ENCODE measurements at places on chromosomes 2 and 18.

DNA sequence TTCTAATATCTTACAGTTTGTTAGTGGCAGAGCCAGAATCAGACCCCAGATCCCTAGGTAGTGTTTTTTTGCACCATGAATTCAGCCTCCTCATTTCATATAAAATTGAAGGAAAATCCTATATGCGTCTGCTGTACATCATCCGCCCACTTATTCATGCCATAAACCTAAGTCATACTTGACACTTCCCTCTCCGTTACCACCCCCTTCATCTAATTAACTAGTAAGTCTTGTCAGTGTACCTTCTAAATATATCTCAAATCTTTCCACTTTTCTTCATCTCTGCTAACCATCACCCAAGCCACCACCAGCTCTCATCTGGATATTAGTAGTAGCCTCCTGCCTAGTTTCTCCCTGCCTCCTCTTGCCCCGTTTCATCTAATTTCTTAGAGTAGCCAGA, 248.7 kb upstream of the SIX3 start:
- no peak for DNase-seq

DNA sequence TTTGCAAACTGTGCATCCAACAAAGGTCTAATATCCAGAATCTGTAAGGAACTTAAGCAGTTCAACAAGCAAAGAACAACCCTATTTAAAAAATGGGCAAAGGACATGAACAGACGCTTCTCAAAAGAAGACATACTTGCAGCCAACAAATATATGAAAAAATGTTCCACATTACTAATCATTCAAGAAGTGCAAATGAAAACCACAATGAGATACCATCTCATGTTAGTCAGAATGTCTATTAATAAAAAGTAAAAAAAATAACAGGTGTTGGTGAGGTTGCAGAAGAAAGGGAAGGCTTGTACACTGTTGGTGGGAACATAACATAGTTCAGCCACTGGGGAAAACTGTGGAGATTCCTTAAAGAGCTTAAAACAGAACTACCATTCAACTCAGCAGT, 126.2 kb downstream of the NAT8 start:
- DNase-seq, result no peak

- DNase-seq, result no peak
Measured at GRCh38 chr2:240956171-240956934, 42.1 kb upstream of the SNED1 start.

GRCh38 chr18:61892683-61893308, at the start of gene RNF152:
Gene RNF152 (minus strand): TSS chr18:61893007. CDS start chr18:61816463, 76,544 bp downstream.
- DNase-seq, result no peak

DNA sequence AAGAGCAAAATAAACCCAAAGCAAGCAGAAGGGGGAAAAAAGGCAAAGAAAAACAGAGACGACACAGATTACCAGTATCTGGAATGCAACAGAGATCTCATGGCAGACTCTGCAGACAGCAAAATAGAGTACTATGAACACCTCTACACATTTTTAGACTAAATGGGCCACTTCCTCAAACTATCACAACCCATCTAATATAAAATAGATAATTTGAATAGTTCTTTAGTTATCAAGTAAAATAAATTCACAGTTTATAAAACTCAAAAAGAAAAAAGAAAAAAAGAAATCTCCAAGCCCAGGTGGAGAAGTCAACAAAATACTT, 16.6 kb downstream of the SESTD1 start:
- DNase-seq, result no peak

DNA sequence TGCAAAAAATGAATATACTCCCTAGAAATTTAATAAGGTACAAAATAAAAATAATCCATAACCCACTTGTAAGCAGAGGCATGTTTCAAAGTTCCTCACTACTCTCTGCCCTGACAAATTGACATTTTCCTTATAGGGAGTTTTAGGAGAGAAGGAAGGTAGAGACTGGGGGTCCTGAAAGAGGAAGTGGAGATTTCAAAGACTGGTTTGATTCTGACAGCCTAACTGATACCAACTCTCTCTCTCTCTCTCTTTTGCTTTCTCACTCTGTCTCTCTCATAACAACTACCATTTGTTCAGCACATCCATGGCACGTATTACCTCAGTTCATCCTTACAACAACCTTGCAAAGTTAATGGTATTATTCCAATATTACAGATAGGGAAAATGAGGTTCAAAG, 18.6 kb downstream of the FZD7 start:
- DNase-seq, result no peak

DNA sequence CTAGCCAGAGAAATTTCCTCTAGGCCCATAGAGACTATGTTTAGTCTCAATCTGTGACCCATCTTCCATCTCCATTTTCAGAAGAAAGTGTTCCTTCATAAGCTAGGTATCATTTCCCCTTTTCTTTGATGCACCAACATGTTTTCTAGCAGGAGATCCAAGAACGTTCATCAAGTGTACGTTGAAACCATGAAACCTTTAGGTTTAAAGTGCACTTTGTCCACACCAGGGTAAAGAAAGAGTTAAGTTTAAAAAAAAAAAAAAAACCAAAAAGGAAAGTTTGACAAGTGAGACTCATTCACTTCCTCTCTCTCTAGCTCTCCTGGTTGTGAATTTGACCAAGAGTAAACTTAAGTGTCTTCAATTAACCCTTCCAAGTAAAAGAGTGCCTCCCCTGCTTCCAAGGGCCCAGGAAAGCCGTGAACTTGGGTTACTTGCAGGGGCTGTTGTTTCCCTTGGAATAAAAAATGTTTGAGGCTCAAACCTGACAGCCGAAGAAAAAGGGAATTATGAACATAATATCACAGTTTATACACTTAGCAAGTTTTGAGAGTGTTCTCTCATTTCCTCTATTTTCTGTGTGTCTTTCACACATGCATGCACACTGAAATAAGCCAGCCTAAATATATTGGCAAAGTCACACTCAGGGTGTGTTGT, 56.7 kb downstream of the LBH start:
- no peak for DNase-seq

GRCh38 chr18:45510656-45511055, 104.6 kb upstream of the SLC14A2 start:
- no peak for DNase-seq

DNA sequence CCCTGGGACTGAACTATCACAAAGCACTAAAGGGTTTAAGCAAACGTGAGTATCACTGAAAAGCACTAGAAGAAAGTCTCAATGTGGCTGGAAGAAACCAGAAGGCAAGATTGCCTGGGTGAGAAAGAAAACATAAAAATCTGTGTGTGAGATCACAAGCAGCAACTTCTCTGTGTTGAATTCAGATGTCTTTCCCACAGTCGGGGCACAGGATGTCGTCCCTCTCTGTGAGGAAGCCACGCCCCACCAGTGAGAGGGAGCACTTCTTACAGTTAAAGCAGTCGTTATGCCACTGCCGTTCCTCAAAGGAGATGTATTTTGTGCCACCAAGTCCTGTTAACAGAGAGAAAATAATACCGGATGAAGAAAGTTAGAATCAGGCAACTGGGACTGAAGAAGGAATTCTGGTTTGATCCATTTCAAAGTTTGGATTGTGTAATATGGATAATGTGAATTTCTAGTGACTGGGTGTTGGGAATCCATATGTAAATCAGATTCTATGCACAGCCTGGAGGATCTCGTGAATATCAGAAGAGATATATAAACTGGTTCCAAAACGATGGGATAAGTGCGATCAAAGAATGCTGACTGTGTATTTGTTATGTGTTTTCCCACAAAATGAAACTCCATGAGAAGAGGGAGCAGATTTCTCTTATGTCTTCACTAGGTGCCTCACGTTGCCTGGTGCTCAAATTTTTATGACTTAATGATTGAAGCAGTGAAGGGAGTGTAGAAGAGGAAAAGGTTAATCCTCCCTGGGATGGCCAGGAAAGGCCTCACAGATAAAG, 24.0 kb downstream of the C2orf49 start:
- no peak for DNase-seq

DNA sequence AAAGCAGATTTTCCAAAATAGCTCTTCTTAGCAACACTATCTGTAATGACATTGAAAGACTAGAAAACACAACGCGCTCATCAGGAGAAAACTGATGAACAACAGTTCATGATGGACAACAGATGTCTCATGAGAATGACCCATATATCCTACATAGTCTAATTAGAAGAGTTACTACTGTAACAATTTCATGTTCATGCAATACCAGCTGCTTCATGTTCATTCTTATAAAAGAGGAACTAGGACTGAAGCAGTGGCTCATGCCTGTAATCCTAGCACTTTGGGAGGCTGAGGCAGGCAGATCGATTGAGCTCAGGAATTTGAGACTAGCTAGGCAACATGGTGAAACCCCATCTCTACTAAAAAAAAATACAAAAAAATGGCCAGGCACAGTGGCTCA, 22.7 kb downstream of the TRAPPC8 start:
- no peak for DNase-seq

DNA sequence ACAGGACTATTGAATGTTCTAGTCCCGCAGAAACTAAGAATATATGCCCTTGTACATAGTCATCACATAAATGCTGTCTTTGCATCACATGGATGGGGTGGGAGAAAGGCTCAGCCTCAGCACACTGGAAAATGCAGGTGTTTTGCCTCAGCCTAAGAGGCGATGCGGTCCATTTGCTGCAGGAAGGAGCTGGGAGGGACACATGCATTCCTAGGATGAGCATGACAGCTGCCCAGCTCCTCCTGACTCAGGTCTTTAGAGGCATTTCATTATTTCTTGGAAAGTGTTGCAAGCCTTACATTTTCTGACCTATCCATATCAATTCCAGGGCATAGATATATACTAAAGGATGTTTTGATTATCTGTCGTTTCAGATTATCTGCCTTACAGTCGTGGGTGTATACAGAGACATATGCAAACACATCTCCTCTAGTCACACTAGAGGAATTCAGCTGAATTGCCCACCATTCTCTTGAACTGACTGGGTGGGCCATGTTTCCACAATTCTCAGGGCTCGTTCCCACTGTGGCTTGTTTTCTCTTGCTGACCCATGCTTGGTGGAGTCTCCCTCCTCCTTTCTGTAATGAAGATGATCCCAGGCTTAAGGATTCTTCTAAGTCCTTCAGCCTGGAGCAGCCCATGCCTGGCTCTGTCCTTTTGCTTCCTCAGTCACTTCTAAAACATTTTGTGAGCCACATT, 156.9 kb downstream of the SETBP1 start:
- no peak for DNase-seq

- no peak for DNase-seq
Measured at GRCh38 chr2:223633656-223634055, 31.5 kb upstream of the SCG2 start.

DNA sequence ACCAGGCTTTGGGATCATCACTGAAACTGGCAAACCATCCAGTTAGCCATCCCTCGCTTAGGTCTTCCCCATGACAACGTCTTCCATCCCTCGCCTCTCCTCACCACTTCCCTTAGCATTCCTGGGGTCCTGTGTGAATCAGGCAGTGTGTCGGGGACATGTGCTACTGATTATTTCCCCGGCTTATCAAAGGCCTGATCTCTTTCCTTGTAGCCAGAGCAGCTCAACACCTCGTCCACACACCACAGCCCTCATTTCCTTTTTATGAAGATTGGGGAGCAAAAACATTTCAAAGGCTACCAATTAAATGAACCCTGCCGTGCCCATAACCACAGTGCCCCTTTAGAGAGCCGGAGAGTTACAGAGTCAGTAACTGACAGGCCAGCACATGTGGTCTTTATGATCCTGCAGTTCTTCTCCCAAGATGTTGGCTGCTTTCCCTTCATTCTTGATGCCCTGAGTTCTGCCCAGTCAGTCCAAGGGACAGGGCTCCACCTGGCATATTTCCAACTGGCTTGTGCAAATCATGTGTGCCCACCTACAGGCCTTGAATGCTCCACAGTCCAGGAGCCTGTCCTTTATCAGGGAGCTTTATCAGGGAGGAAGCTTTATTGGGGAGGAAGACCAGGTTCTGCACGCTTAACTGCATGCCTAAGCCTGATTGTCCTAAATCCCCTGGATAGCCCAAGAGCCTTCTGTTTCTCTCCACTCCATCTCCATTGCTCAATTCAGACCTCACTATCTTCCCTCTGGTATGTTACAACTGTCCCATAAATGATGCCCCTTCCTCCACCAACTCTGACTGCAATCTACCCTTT, 343.1 kb downstream of the CYRIA start:
- DNase-seq, result no peak

GRCh38 chr2:130371723-130372054, 15.8 kb downstream of the PTPN18 start:
- DNase-seq, result no peak

- no peak for DNase-seq
Measured at GRCh38 chr2:149743842-149744448, 156.4 kb upstream of the MMADHC start.

DNA sequence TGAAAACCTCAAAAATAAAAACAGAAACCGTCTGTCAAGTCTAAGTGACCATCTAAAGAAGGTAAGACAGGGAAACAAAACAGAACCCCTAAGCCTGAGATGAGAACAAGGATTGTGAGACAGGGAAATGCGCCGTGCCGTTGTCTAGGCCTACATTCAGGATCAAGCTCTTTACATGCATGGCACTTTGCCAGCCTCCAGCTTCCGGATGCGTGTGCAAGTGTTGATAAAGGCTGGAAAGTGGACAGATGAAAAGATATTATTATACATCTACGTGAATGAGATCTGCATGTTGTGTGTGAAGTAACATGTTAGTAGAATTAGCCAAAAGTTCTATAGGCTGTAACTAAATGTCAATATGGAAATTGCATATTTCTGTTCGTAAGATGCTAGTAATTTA, 28.6 kb upstream of the TMEM87B start:
- DNase-seq, result no peak

GRCh38 chr2:171512014-171512413, 10.3 kb upstream of the CYBRD1 start:
- no peak for DNase-seq

- DNase-seq, result no peak
Measured at GRCh38 chr2:28444956-28445355, 50.9 kb upstream of the PLB1 start.

- no peak for DNase-seq
Measured at GRCh38 chr18:23826850-23827620, 137.8 kb downstream of the LAMA3 start.

- no peak for DNase-seq
Measured at GRCh38 chr18:33605250-33605649, 27.2 kb downstream of the ASXL3 start.

DNA sequence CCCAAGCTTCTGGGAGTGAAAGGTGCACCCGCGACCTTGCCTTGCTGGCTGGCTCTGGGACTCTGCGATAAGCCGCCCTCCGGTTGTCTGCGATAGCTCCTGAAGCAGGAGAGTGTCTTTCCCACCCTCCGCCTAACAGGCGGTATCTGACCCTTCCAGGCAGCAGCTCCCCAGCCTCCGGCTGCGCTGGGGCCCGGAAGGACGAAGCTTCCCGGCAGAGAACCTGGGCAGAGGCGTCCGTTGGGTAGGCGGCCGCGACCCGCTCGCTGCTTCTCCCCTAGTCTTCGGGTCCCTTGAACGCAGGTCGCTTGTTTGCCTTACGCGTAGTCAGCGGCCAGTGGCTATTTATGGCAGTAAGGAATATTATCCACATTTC, 446 bp upstream of the RHBDD1 start:
- DNase-seq, result no peak

- no peak for DNase-seq
Measured at GRCh38 chr2:169298007-169298406, 64.3 kb downstream of the LRP2 start.

- no peak for DNase-seq
Measured at GRCh38 chr2:67579806-67580205, 182.7 kb downstream of the ETAA1 start.

- DNase-seq, result no peak
Measured at GRCh38 chr2:160253440-160254188, 53.5 kb upstream of the ITGB6 start.

- peak; percentile 27 for DNase-seq
Measured at GRCh38 chr2:190182071-190182524, 119.6 kb upstream of the MSTN start.

Measured in GM13977 (cell line).